ENCODE measurements at places on chromosomes 2 and 18.

DNA sequence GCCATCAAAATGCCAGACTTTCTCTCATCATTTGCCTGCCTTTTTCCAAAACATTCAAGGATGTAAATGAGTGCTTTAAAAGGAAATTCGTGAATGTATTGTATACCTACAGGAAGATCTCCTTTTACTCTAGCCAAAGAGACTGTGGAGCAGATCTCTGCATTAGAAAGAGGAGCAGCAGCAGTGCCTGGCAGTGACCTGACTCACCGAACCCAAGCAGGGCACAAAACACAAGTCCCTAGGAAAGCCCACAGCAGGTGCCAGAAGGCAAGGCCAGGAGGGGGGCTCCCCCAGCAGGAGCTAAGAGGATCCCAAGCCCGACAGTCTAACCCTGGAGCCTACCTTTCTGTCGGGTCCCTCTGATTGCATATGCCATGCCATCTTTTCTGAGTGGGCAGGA, 47.9 kb downstream of the L3MBTL4 start:
- DNase-seq = no peak
- H3K4me1 ChIP-seq = no peaks in the 10 kb centered on the region
- H3K4me3 ChIP-seq = no peak overlapping the region
- no peak overlapping the region for H3K27ac ChIP-seq
- no peaks in the 10 kb centered on the region for H3K36me3 ChIP-seq

DNA sequence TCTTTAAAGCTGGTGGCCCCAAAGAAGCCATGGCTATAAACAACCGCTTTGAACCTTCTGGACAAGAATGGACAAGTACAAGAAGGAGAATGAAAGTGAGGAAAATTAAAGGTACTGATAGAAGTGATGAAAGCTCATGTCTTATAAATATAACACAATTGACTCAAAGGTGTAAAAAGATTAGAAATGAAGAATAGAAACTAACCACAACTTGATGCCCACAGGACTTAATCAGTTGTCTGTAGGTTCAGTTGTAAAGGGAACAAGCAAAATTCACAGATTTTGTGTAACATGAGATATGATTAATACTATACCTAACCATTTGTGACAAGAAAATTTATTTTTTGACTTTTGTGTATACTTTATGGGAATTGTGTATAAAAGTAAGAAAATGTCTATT, 135.7 kb downstream of the NUP35 start:
- H3K4me3 ChIP-seq = no peak overlapping the region
- no peaks in the 10 kb centered on the region for H3K36me3 ChIP-seq
- DNase-seq = no peak
- no peaks in the 10 kb centered on the region for H3K27me3 ChIP-seq
- no peaks in the 10 kb centered on the region for H3K4me1 ChIP-seq

- H3K27me3 ChIP-seq = peaks cover 8% of the 10 kb centered on the region
- H3K27ac ChIP-seq = no peak overlapping the region
- DNase-seq = no peak
Observed at GRCh38 chr2:39682066-39682692, 16.5 kb downstream of the TMEM178A start.

DNA sequence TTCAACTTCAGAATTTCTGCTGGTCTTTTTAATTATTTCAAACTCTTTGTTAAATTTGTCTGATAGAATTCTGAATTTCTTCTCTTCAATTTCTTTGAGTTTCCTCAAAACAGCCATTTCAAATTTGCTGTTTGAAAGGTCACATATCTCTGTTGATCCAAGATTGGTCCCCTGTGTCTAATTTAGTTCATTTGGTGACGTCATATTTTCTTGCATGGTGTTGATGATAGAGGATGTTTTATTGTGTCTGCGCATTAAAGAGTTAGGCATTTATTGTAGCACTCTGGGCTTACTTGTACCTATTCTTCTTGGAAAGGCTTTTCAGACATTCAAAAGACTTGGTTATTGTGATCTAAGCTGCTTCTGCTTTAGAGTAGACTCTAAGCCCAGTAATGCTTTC, 698.4 kb upstream of the LRRTM1 start:
- no peak overlapping the region for H3K27ac ChIP-seq
- DNase-seq = no peak
- no peak overlapping the region for H3K4me3 ChIP-seq
- H3K4me1 ChIP-seq = no peaks in the 10 kb centered on the region
- H3K27me3 ChIP-seq = no peaks in the 10 kb centered on the region

DNA sequence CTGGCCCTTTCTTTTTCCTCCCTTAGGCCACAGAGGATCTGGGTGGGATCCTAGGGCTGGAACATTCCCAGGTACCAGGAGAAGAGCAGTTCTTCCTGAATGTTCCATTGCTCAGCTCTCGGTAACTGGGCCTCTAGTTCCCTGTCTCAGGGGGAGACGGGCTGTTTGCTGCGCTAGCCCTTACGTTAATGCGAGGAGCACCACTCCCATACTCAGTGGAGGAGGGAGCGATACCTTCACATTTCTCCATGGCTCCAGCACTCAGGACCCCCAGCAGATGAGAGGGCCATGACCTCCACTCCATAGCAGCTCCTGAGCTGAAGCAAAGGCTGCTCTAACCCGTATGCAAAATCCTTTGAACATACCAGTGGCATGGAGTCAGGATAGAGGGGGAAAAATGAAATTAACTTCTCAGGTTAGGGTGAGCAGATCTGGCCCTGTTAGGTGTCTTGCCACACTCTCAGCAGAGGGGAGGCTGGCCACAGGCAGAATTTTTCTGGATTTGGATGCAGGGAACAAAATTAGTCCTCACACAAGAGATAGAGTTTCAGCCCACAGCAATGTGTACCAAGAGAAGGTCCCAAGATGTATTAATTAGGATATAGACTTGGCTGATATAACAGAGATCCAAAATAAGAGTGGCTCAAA, 206.7 kb downstream of the ZFP36L2 start:
- no peak for DNase-seq
- H3K4me1 ChIP-seq = no peaks in the 10 kb centered on the region
- no peak overlapping the region for H3K4me3 ChIP-seq
- H3K36me3 ChIP-seq = no peaks in the 10 kb centered on the region
